ENCODE measurements at places on chromosomes 5 and 9.

DNA sequence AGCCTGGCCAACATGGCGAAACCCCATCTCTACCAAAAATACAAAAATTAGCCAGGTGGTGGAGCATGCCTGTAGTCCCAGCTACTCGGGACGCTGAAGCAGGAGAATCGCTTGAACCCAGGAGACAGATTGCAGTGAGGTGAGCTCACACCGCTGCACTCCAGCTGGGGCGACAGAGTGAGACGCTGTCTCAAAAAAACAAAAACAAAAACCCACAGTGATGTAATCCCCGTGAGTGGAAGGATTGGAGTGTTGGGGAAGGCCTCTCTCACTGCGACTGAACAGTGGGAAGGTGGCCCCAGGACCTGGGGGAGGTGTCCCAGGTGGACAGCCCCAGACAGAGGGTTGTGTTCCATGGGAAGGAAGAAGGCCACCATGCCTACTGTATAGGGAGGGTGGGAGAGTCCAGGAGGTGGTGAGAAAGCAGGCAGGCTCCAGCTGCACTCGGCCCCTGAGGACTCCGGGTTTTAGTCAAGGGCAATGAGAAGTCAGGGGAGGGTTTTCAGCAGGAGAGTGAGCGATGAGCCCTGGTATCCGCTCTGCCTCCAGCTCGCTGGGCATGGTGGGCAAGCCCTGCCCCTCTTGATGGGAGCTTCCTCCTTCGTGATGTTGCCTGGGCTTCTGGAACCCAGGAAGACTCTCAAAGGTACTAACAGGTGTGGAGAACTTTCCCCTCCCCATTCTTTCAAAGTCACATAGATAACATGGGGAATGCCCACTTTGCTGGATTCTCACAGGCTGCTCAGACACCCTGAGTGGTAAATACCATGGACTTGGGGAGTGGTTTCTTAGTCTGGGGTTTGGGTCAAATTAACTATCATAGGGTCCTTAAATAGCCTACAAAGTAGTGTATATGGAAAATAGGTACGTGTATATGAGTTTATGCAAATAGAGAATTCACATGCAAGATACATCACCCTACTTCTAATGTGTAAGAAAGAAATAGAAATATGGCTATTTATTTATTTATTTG lies 74.7 kb downstream of the PPARGC1B start:
- no peak for DNase-seq

GRCh38 chr5:159149085-159149484 lies 49.4 kb upstream of the EBF1 start:
- no peak for DNase-seq

DNA sequence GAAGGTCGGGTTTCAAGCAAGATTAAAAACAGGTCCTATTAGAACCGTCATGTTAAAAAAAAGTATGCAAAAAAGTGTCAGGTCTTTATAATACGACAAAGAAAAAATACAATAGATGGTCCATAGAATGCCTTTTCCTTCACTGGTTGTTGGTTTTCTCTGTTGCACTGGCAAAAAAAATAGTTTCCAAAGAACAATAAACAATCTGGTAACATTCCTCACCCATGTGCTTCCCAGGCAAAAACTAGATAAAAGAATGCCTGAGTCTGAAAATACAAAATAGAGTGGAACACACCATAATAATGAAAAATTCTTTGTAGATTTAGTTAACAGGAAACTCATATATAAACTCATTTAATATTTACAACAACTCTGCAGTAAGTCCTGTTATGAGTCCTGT lies 590.0 kb upstream of the DMAC1 start:
- DNase-seq = no peak

- DNase-seq = no peak
Measured at GRCh38 chr5:101688156-101688555, 607.9 kb downstream of the SLCO4C1 start.

- DNase-seq = no peak
Measured at GRCh38 chr5:95283761-95284571, 928 bp downstream of the MCTP1 start.

GRCh38 chr9:81377921-81378320 lies 311.4 kb downstream of the TLE1 start:
- no peak for DNase-seq

DNA sequence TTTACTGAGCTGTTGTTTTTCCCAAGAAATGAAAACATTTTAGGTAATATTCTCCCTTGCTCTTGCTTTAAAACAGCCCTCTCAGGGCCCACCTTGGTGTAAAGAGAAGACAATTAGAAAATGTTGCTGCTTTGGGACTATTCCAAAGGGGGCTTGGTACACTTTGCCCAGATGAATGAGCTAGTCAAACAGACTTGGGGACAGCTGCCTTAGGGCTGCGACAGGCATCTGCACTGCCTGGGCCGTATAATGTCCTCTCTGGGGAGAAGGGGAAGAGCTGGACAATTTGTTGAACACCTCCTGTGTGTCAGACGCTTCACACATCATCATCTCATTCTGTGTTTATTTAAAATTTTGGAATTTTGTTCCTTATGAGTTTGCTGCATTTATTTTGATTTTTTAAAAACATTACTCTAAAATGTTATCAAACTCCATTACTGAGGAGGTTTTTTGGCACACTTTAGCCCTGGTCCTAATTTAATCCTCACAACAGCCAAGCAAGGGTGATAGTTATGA lies 28.8 kb downstream of the C5orf58 start:
- DNase-seq = no peak

Data from CD4-positive, alpha-beta T cell (primary cell).